Immature natural killer cell (primary cell): ENCODE measurements at places on chromosomes 1 and 21.

DNA sequence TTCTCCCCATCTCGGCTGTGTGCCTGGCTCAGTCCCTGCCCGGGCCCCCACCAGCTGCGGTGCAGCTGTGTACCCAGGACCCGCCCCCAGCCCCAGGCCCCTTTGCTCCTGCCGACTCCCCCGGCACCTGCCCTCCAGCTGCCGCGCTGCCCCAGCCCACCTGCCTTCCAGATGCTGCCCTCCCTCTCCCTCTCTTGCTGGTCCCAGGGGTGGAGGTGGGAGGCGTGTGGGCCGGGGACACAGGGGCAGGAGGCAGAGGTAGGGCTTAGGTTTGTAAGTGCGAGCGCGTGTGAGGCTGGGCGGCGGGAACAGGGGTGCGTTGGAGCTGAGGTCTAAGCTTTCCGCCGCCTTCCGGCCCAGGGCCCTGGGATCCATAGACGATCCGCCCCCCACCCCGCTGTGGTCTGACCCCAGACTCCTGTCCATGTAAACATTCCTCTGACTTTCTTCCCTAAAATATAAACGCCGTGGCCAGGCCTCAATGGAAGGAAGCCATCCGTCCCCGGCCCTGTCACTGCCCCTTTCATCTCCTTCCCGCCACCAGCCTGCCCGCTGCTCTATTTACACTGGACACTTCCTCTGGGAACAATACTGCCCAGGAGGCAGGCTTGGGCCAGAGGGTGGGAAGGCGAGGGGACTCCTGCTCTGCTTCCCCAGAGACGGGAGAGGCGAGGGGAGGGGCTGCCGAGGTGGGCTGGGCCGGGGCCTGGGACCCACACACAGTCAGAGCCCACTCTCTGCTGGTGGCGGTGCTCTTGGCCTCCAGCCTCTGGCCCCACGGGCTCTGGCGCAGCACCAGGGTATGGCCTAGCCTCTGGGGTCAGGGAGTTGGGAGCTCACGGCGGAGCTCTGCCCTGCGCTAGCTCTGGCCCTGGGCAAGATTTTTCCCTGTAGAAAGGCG, 128.3 kb downstream of the CASZ1 start:
- H3K27ac ChIP-seq: no peak overlapping the region
- no peak overlapping the region for H3K4me3 ChIP-seq

- peaks cover 23% of the 10 kb centered on the region for H3K4me1 ChIP-seq
- H3K4me3 ChIP-seq: peak overlapping the region; percentile 82
- peaks cover 13% of the 10 kb centered on the region for H3K27me3 ChIP-seq
- H3K36me3 ChIP-seq: peaks cover 22% of the 10 kb centered on the region
These were observed 1.1 kb downstream of the MIA3 start for GRCh38 chr1:222618880-222619596.

DNA sequence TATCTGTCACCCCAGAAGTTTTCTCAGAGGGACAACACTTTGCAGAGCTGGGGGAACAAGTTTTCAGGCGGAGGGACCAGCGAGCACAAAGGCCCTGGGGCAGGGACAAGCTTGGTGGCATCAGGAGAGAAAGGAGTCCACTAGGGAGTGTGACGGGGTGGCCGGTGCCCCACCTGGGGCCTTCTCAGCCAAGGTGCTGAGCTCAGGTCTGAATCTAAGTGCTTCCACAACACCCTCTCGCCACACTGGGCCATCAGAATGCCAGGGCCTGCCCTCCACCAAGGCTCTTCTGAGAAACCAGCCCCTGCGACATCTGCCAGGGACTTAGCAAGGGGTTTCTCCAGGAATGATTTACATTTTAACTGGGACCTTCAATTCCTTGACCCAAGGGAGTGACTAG, 7.8 kb upstream of the TNFRSF8 start:
- peaks cover 4% of the 10 kb centered on the region for H3K27me3 ChIP-seq
- no peak overlapping the region for H3K27ac ChIP-seq
- DNase-seq: no peak
- no peaks in the 10 kb centered on the region for H3K4me1 ChIP-seq

DNA sequence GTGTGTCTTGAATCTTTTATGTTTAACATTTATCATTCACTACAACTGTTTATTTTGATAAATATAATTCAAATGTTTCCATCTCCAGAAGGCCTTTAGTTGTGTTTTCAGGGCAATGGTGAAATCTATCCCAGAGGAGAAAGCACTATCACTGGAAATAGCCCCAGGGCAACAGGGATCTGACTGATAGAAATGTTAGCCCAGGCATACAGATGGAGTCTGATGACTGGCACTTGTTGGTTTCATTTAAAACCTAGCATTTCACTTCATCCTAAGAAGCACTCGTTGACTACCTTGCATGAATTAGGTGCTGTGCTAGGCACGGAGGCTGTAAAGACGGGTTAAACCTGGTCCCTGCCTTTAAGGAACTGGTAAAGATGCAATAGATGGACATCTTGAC, 103.1 kb downstream of the C1orf21 start:
- H3K27me3 ChIP-seq: peaks cover 3% of the 10 kb centered on the region
- peaks cover 34% of the 10 kb centered on the region for H3K4me1 ChIP-seq
- no peak for DNase-seq

- no peaks in the 10 kb centered on the region for H3K27me3 ChIP-seq
- no peak overlapping the region for H3K4me3 ChIP-seq
- DNase-seq: no peak
- no peak overlapping the region for H3K27ac ChIP-seq
- H3K4me1 ChIP-seq: peaks cover 21% of the 10 kb centered on the region
These were observed 18.5 kb upstream of the RAB4A start for GRCh38 chr1:229252228-229252984.

GRCh38 chr21:15080526-15080925, 15.7 kb upstream of the NRIP1 start:
- H3K4me1 ChIP-seq: no peaks in the 10 kb centered on the region
- H3K27me3 ChIP-seq: no peaks in the 10 kb centered on the region
- no peaks in the 10 kb centered on the region for H3K36me3 ChIP-seq
- no peak for DNase-seq
- H3K4me3 ChIP-seq: no peak overlapping the region

GRCh38 chr1:62429581-62429980, 7.3 kb upstream of the USP1 start:
- no peaks in the 10 kb centered on the region for H3K4me1 ChIP-seq
- no peak overlapping the region for H3K27ac ChIP-seq
- DNase-seq: no peak
- H3K27me3 ChIP-seq: peaks cover 2% of the 10 kb centered on the region
- no peaks in the 10 kb centered on the region for H3K36me3 ChIP-seq
- no peak overlapping the region for H3K4me3 ChIP-seq

- no peak overlapping the region for H3K27ac ChIP-seq
- no peak for DNase-seq
- peaks cover 11% of the 10 kb centered on the region for H3K27me3 ChIP-seq
- H3K4me3 ChIP-seq: no peak overlapping the region
- no peaks in the 10 kb centered on the region for H3K4me1 ChIP-seq
These were observed 249.0 kb downstream of the SETD4 start for GRCh38 chr21:35811191-35811806.

GRCh38 chr1:228902781-228903433, 167.6 kb downstream of the RHOU start:
- H3K4me1 ChIP-seq: no peaks in the 10 kb centered on the region
- no peaks in the 10 kb centered on the region for H3K36me3 ChIP-seq
- H3K27me3 ChIP-seq: peaks cover 6% of the 10 kb centered on the region
- DNase-seq: no peak
- H3K4me3 ChIP-seq: no peak overlapping the region

DNA sequence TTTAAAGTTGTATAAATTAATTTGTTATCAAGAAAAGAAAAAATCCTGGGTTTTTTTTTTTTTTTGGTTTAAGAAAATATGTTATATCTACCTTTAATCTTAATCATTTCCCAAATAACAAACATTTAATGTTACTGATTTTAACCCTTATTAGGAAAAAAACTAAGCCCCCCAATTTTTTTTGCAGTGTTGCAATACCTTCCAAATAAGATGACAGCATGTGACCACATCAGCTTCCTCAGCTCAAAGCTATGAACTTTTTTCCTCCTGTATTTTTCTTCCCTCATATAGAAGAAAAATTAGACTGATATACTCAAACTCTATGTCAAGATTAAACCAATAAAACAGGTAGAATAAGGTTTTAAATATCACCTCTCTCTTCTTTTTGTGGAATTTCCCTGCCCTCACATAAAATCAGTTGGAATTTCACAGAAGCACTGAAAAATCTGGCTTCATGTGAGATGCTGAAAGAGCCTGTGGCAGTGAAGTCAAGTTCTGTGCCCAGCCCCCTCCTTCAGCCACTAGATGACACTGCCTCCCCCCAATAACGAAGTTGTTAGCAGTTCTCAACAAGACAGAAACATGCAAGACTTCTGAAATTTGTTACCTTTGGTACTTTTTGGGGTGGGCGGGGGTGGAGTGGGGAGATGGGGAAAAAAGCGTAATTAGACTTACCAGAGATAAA, 9.6 kb upstream of the SMYD2 start:
- H3K4me1 ChIP-seq: no peaks in the 10 kb centered on the region
- no peak for DNase-seq
- peaks cover 5% of the 10 kb centered on the region for H3K27me3 ChIP-seq
- no peak overlapping the region for H3K4me3 ChIP-seq
- no peak overlapping the region for H3K27ac ChIP-seq
- no peaks in the 10 kb centered on the region for H3K36me3 ChIP-seq

DNA sequence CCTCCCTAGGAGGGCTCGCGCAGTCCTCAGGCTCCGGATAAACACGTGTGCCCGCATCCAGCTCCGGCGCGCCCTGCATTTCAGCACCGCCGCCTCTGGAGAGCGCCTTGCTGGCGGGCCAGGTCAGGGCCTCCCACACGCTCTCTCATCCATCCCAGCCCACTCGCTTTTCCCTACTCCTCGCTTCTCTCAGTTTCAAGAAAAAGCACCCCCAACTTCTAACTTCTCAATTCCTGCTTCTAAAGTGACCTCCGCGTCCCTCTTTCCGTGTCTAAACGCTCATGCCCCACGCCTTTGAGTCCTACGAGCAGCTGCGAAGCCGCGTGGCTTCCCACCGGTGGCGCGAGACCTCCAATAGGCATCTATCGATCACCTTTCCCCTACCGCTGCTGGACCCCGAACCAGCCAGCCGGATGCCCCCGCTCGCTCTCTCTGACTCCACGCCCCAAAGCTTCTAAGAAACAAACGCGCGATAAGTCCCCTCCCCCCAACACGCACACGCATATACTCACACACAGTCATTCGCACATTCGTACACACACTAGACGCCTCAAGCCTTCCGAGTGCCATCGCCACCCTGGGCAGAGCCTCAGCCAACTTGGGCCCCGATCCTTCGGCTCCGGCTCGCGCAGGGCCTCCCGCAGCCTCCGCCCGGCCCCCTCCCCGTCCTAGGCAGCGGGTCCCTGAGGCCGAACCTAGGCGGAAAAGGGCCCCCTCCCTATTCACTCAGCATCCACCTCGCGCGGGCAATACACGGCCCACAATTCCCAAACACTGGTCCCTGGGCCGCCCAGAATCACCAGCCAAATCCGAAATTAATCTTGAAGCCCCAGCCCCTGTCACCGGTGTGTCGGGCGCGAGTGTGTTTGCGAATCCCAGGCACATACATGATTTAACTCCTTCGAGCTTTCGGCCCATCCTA, 1.1 kb downstream of the NMNAT2 start:
- peaks cover 26% of the 10 kb centered on the region for H3K4me1 ChIP-seq
- H3K4me3 ChIP-seq: peak overlapping the region; percentile 47
- H3K27me3 ChIP-seq: peaks cover 25% of the 10 kb centered on the region

- H3K27me3 ChIP-seq: no peaks in the 10 kb centered on the region
- no peaks in the 10 kb centered on the region for H3K4me1 ChIP-seq
- DNase-seq: no peak
- H3K27ac ChIP-seq: no peak overlapping the region
These were observed 70.0 kb downstream of the APP start for GRCh38 chr21:26100573-26100972.

- no peak for DNase-seq
- no peak overlapping the region for H3K4me3 ChIP-seq
- peaks cover 5% of the 10 kb centered on the region for H3K4me1 ChIP-seq
- no peak overlapping the region for H3K27ac ChIP-seq
- H3K27me3 ChIP-seq: peaks cover 15% of the 10 kb centered on the region
These were observed 77.1 kb downstream of the PBX1 start for GRCh38 chr1:164635803-164636731.

GRCh38 chr21:46346296-46347202, 22.6 kb downstream of the PCNT start:
- peaks cover 11% of the 10 kb centered on the region for H3K36me3 ChIP-seq
- peak overlapping the region; percentile 79 for H3K27ac ChIP-seq
- H3K4me1 ChIP-seq: peaks cover 4% of the 10 kb centered on the region
- peaks cover 4% of the 10 kb centered on the region for H3K27me3 ChIP-seq
- DNase-seq: no peak

DNA sequence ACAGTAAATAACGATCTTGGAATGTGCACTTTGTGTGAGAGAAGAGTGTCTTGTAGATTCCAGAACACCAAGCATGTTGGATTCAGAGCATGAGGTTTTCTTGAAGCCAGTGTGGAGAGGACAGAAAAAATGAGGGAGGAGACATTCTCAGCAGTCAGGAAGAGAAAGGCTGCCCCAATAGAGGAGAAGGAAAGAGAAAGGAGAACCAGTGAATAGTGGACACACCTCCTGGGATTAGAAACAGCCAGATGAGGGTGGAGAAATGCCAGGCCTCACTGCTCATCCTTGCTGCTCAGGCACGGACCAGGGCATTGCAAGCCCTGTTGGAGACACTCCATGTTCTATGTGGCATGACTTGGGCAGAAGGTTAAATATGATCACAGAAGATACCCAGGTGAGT, 69.0 kb upstream of the KAZN start:
- no peaks in the 10 kb centered on the region for H3K4me1 ChIP-seq
- no peak for DNase-seq
- no peak overlapping the region for H3K27ac ChIP-seq
- peaks cover 5% of the 10 kb centered on the region for H3K27me3 ChIP-seq
- no peak overlapping the region for H3K4me3 ChIP-seq
- H3K36me3 ChIP-seq: no peaks in the 10 kb centered on the region

GRCh38 chr1:82091265-82091664, 290.5 kb downstream of the ADGRL2 start:
- peaks cover 4% of the 10 kb centered on the region for H3K27me3 ChIP-seq
- H3K27ac ChIP-seq: no peak overlapping the region

DNA sequence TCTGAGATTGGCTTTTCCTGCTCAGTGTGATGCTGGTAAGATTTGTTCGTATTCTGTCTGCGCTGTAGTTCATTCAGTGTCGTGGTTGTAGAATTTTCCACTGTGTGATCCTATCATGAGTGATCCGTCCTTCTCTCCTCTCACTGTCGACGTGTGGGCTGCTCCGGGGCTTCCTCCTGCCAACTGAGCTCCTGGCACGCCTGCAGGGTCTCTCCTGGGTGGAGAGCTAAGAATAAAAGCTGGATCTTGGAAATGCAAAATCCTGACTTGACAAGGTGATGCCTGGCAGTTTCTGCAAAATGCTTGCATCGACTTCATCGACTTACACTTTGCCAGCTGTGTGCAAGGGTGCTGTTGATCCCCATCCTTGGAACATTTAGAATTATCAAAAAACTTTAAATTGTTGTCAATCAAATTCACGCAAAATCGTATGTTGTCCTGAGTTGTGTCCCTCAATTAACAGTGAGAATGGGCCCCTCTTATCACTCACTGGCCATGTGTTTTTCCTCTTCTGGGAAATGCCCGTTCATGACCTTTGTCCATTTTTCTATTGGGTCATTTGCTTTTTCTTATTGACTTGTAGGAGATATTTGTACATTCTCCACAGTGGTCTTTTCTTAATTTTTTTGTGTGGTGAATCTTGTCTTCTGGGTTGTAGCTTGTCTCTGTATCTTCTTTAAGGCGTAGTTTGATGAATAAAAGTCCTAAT, 125.5 kb downstream of the CRYAA start:
- H3K36me3 ChIP-seq: no peaks in the 10 kb centered on the region
- H3K4me1 ChIP-seq: no peaks in the 10 kb centered on the region
- H3K27me3 ChIP-seq: peaks cover 7% of the 10 kb centered on the region
- no peak overlapping the region for H3K4me3 ChIP-seq
